ENCODE measurements at places on chromosomes 11 and 22.

DNA sequence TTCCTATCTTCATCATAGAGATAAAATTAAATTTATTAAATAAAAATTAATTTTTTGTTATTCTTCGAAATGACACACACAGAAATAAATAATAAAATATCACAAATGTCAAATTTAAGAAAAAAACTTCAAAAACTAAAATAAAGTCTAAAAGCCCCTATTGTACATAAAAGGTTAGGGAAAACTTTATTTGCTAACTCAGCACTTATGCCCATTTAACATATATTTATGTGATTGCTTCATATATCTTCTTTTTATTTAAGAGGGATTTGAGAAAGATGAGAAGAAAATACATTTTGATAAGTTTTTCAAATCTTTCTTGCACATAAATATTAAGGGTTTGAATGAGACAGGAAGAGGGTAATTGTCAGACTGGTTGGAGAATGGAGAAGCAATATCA, 2350.4 kb upstream of the RAG2 start:
- peak; percentile 1 for DNase-seq

- DNase-seq = peak; percentile 65
Measured at GRCh38 chr11:48081151-48082010, 101.0 kb downstream of the PTPRJ start.

DNA sequence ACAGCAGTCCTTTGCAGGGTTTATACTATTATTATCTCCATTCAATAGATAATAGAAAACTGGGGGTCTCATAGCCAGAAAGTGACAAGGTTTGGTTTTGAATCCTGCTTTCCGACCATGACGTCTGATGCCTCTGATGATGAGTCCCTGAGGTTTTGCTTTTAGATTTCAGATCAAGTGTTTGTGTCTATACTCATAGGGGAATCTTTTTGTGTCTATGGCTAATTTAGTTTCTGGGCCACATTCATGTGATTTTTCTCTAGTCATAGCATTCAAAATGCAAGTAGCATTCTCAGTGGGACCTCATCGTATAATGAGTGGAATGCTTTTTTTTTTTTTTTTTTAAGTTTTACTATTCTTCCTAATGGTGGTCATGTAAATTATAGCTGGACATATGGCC, 72.9 kb downstream of the TNRC6B start:
- no peak for DNase-seq

DNA sequence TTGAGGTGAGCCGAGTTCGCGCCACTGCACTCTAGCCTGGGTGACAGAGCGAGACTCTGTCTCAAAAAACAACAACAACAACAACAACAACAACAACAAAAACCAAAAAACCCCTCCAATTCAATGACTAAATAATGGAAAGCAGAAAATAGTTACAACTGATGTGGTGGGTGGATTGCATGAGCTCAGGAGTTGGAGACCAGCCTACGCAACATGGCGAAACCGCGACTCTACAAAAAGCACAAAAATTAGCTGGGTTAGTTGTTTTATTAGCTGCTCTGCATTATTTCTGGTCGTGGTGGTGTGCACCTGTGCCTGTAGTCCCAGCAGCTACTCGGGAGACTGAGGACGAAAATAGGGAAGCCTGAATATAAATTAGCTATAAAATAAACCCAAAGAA, 2.6 kb upstream of the PATL1 start:
- DNase-seq = no peak

GRCh38 chr11:14713496-14714244, 70.1 kb downstream of the PDE3B start:
- peak; percentile 35 for DNase-seq

DNA sequence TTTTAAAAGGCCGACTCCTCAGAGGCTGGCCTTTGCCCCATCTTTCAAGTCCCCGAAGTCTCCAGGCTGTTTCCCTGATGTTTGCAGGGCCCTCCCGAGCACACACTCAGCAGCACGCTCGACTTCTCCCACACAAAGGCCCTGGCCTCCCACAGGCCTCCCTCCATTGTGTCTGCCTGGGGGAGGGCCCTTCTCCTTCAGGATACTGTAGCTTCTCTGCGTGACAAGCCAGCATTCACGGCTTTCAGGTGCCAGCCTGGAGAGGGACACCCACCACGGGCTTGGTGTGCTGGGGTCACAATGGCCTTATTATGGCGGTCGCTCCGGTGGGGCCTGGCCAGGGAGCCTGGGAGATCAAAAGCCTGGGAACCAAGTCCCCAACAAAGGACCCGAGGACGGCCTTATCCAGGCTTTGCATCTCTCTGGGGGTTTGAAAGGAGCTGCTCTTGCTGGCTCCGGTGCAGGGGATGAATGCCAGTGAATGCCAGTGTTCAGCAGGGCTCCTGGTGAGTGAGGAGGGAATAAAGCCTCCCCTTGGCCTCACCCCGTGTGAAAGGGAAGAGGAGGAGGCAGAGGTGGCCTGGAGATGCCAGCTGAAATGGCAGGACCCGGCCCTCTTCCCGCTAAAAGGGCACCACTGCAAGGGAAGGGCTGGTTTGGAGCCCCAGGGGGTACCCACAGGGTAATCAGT, 55.0 kb downstream of the TRAF6 start:
- no peak for DNase-seq

GRCh38 chr22:48677621-48678020, 1150.1 kb downstream of the BRD1 start:
- DNase-seq = no peak

GRCh38 chr11:116694815-116695590, 77.8 kb downstream of the BUD13 start:
- no peak for DNase-seq

GRCh38 chr11:36577859-36578258, 10.1 kb downstream of the RAG1 start:
- DNase-seq = no peak

- DNase-seq = no peak
Measured at GRCh38 chr11:13189561-13190426, 87.8 kb upstream of the BMAL1 start.

DNA sequence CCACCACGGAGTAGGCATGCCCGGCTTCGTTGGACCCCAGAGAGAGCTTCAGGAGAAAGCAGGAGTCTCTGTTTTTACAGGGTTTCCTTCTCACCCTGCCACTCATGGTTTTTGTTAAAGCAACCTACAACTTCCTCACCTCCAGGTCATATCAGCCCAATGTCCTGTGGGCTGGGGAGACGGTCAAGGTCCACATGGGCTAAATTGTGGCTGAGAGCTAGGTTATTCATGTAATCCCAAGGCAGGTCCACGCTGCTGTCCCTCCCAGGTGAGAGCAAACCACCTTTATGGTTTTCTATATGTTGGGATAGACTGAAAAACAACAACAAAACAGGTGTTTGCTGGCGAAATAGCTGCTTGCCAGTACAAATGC, 19.5 kb downstream of the TSPAN32 start:
- no peak for DNase-seq

DNA sequence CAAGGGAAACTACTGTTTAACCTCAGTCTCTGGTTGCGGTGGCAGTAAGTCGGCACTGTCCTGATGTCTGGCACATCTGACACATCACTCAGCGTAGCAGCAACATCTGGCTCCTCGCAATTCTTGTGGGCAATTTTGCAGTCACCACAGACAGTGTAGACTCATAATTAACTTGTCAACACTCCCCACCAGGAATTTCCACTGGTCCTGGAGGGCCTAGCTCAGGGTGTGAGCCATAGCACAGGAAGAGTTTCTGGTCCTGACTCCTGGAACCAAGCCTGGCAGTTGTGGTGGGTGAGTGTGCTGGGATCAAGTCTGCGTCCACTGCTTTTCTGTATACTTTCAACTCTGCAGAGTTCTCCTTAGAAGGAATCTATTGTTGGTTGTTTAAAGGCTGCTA, 209.7 kb downstream of the SNX19 start:
- DNase-seq = no peak

- no peak for DNase-seq
Measured at GRCh38 chr11:129729823-129730222, 85.8 kb upstream of the TMEM45B start.

DNA sequence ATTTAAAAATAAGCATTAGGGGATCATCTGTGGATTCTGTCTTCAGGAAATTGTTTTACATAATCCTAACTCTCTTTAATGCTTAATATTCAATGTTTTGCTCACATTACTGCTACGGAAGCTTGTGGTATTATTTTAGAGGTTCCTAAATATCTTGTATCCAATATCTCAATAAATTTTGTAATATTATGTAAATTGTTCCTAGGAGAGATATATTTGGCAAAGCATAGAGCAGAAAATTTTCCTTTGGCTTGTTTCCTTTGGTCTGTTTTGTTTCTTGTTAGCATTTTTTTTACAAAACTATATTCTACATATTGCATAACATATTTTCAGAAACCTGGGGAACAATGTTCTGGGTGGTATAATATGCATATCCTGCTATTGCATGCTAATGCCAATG, 144.8 kb downstream of the GRIA4 start:
- DNase-seq = no peak

GRCh38 chr11:72792437-72793021, 1.3 kb downstream of the STARD10 start:
- no peak for DNase-seq

GRCh38 chr11:33158596-33159275, 2.5 kb downstream of the CSTF3 start:
- no peak for DNase-seq

DNA sequence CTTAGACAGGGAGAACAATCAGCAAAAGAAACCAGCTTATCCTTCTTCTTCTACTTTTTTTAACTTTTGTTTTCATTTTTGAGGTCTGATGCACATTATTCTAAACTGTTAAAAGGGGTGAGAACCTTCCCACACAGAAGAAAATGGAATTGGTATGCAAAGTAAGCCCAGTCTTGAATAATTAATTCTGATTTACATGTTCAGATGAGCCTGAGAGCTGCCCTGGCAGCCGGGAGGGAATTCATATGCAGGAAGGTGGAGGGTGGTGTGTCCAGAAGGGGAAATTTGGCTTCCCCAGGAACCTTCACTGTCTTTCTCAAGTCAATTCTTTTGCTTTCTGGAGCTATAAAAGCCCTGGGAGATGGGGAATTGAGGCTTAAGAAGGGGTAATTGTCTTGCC, 181.0 kb downstream of the INSC start:
- DNase-seq = no peak

- DNase-seq = no peak
Measured at GRCh38 chr22:36301851-36302250, 48.9 kb downstream of the APOL1 start.

DNA sequence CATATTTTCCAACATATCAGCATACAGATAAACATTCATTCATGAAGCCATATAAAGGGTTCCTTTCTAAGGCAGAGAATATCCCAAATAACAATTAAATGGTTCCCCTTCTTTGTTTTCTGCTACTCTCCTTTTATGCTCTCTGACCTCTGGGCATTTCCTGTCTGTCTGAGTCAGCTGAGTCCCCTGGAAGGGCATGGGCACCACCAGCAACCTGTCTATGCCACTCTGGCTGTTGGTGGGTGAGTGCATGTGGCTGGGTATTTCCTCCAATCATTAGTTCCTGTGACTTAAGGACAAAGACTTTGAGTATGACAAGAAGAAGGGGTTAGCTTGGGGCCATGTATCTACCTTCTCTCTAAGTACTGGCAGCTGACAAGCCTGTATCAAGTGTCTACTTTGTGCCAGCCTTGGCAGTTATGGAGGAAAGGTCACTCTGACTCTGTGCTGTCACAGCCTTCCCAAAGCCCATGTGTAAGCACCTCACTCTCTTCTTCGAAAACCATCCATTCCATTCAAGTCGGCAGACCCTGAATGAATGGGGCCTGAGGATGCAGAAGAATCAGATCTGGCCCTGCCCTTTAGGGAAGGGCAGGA, 86.3 kb upstream of the PHOX2A start:
- DNase-seq = no peak

GRCh38 chr22:37167176-37167980, 17.7 kb upstream of the IL2RB start:
- DNase-seq = no peak

DNA sequence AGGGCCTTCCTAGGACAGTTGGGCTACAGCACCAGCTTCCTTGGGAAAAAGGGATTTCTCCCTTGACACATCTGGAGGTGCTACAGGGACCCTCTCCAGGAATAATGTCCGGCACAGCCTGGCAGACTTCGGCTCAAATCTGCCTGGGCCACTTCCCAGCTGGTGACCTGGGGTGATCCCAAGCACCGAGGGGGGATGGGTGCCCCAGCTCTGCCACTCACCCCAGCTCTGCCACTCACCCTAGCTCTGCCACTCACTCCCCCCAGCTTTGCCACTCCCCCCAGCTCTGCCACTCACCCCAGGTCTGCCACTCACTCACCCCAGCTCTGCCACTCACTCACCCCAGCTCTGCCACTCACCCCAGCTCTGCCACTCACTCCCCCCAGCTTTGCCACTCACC, 9.9 kb downstream of the OSBPL5 start:
- no peak for DNase-seq

DNA sequence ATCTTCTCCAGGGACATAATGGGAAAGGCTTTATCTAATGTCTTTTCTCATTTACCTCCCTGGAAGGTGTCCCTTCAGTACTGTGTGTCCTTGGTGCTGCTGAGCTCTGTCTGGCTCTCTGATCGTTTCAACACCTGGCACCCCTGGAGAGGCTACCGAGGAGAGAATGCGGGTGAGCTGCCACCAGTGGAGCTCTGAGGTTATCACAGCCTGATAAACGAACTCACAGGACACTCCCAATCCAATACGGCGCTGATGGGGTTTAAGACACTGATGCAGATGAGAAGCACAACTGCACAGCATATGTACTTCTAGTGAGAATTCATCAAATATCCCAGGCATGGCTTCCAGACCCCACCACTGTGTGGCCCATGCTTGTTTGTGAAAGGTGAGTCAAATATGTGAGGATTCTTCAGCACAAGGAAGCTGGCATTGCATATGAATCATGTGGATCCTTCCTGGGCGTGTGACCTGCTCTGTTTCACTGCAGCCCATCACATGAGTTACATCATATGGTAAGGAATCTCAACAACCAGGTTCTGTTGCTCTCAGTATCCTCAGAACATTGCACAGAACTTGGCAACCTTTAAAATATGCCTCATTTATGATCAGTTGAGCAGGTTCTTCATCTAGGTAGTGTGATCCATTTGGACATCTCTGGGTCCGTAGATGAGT, 34.8 kb upstream of the VWA5A start:
- no peak for DNase-seq

DNA sequence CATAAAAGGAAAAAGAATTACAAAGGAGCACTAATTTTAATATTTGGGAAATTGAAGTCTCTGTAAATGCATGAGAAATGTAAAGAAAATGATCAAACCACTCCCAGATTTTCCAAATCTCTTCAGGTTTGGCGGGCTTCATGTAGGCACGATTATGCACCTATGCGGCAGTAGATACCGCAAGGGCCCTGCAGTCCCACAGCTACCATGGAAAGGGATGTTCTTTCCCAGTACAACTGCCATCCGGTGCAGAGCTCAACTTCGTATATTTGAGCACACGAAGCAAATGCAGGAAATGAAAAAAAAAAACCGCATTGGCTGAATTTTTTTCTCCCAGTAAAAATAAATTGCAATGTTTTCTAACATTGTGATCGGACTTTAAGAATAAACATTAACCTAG, 1.4 kb downstream of the SLC17A6 start:
- DNase-seq = no peak
